Stimulated activated CD4-positive, alpha-beta T cell treated with anti-CD3 and anti-CD28 coated beads, Interleukin-2, amount 100 ng/mL, for 48 hours (primary cell): ENCODE measurements at places on chromosomes 4 and X.

GRCh38 chrX:120769576-120770341 is 105.9 kb downstream of the CT47B1 start:
- DNase-seq = no peak

DNA sequence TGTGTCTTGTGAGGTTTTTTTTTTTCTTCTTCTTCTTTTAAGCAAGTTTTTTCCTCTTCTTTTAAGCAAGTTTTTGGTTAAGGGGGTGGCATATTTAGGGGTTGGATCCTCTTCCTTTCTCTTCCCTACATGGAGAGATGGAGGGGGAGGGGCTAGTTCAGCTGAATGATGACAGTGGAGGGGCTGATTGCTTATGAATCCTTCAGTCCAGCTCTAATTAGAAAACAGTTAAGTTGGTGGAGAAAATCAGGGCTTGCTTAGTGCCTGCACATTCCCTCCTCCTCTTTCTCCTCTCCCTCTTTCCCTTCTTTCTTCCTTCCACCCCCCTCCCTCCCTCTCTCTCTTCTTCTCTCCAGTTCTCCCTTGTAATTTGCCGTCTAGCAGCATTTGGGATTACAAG is 4.4 kb upstream of the HAND2 start:
- DNase-seq = no peak

DNA sequence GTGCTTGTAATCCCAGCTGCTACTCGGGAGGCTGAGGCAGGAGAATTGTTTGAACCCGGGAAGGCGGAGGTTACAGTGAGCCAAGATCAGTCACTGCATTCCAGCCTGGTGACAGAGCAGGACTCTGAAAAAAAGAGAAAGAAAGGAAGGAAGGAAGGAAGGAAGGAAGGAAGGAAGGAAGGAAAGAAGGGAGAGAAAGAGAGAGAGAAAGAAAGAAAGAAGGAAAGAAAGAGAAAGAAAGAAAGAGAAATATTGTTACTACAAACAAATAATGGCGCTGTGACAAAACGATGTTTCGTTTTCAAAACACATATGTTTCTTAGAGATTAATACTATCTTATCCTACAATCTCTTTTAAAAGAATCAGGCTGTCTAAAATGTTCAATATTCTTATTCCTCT is 42.1 kb upstream of the CCDC160 start:
- DNase-seq = no peak

DNA sequence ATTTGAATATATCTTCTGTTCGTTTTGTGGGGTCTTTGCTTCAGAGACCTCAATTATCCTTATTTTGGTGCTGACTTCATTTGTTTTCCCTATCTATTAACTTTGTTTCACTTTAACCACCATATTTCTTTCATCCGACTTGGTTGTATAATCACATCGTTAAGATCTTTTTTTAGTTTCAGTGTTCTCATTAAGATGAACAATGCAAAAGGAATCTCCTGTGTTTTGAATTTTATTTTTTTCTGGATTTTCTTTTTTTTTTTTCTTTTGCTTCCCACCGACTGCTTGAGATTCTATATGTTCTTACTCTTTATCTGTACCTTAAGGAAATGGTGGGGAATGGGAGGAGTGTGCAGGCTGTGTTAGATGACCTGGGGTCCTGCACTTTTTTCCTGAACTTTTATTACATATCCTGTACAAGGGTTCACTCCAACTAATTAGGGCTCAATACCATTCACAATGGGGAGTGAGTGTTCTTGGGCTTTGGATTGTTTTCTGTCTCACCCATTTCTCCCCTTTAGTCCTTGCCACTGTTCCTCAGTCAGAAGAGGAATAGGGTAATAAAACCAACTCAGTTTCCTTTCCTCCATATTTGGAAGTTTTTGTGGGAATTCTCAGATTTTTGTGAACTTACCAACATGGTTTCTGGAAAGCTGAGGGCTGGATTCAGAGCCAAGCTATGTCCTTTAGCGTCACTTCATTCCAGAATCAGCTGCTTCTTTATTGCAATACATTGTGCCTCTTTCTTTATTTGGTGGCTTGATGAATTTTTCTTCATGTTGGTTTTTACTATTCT is 43.2 kb upstream of the BMPR1B start:
- no peak for DNase-seq

DNA sequence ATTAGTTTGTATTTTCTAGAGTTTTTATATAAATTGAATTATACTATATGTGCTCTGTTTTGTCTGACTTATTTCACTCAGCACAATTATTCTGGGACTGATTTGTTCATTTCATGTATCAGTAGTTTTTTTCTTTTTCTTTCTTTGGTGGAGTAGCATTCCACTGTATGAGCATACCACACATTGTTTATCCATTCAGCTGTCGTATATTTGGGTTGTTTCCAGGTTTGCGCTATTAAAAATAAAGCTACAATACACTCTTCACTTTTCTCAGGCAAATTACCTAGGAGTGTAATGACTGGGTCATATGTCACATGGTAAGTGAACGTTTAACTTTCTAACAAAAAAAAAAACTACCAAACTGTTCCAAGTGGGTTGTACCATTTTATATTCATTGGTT is 9.6 kb upstream of the OTUD4 start:
- no peak for DNase-seq

- no peak for DNase-seq
Measured at GRCh38 chrX:41862562-41863184, 60.7 kb downstream of the CASK start.

DNA sequence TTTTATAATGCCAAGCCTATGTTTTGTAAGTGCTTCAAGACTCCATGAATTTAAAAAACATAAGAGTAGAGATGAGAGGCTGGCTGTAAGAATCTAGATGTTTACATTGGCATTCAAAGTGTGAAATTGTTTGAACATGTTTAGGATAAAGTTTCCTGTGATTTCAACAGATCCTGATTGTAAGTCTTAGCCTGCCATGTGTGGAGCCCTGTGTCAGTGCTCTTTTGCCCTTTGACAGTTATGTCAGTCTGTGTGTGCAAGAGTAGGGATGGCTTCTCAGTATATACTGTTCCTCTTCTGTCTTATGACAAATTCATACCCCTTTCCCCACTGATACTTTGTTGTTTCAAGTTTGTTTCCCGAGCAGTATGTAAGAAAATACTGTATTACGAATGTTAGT is 68.2 kb downstream of the USP9X start:
- no peak for DNase-seq

- no peak for DNase-seq
Measured at GRCh38 chr4:54017974-54018373, 46.4 kb downstream of the CHIC2 start.

GRCh38 chr4:40990236-40990898 is 224.0 kb downstream of the APBB2 start:
- no peak for DNase-seq

GRCh38 chr4:123163501-123163900 is 233.1 kb upstream of the SPRY1 start:
- no peak for DNase-seq

GRCh38 chrX:6372981-6373380 is 144.3 kb upstream of the NLGN4X start:
- no peak for DNase-seq

- no peak for DNase-seq
Measured at GRCh38 chr4:143021384-143021783, 163.3 kb upstream of the USP38 start.

GRCh38 chr4:153592064-153592463 is 92.0 kb upstream of the TLR2 start:
- DNase-seq = no peak

DNA sequence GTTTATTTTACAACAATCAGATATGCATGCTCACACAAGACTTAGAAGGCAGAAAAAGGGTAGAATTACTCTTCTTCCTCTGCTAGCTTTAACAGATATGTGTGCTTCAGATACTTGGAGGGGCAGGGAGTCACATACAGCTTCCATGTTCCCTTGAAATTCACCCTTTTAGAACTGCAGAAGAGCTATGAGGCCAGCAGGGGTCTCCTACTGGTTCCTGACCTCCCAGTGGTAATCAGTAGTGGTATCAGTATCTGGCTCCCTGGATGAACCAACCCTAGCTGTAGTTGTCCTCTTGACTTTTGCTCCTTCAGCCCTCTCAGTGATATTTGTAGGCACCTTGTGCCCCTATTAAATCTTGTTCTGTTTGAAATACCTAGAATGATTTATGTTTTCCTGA is 81.5 kb downstream of the RCHY1 start:
- DNase-seq = no peak

DNA sequence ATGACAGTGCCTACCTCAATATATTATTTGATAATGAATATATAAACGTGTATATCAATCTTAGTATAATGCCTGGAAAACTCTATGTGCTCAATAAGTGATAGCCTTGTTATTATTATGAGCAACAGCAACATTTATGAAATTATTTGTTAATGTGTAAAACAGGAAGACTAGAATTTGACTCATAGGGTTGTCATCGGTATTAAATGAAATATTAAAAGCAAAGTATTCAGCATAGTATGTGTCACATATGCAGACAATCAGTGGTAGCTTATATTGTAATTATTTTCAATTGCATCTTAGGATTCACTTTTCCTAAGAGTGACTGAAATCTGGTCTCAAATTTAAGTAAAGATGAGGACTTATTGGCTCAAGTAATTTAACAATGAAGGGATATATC is 24.6 kb downstream of the SPANXD start:
- no peak for DNase-seq

GRCh38 chr4:113179091-113179490 is 129.6 kb downstream of the ANK2 start:
- no peak for DNase-seq

DNA sequence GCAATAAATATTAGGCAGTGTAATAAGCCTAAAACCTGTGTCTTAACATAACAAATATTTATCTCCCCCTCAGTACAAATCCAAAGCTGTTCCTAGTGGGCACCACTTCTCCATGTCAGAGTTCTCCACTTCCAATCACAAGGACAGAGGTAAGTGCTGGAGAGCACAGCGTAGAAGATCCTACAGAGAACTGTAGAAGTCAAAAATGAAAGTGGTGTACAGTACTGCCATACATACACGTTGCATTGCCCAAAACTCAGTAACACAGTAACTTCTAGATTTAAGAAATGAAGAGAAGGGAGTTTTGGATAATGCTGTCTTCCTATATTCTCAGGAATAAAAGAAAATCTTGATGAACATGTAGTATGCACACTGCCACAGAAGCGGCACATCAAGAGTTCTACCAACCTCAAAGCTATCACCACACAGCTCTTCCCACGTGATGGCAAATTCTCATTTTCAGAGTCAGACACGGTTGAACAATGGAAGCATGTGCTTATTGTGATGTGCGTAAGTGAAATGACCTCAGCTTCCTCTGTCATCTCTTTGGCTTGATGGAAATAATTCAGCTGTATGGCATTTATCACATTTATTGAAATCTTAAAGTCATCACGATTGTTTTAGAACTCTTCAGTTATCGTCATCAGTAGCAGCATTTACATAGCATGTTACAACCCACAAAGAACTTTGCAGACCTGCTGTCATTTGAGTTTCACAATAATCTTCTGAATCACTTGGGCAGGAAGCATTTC is 27.1 kb upstream of the SPANXN4 start:
- no peak for DNase-seq

DNA sequence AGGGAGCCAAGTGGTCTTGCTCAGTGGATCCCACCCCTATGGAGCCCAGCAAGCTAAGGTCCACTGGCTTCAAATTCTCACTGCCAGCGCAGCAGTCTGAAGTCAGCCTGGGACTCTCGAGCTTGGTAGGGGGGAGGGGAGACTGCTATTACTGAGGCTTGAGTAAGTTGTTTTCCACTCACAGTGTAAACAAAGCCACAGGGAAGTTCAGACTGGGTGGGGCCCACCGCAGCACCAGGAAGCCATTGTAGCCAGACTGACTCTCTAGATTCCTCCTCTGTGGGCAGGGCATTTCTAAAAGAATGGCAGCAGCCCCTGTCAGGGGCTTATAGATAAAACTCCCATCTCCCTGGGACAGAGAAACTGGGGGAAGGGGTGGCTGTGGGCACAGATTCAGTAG is 721.0 kb upstream of the NDST4 start:
- DNase-seq = no peak

DNA sequence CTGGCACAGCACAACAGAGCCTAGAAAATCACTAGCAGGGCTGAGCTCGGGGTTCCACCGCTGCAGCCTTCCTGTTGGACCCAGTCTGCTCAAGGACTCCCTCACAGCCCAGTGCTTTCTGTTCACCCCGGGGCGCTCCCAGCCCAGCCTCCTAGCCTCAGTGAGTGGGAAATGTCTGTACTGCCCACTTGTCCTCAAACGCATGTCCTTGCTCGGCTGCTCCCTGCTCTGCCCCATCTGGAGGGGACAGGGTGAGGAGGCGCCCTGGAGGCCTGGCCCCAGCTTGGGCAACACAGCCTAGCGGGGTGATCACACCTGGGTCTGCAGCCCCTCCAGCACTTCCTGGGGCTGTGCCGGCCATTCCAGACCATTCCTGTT is 11.9 kb upstream of the CCNQ start:
- DNase-seq = no peak

DNA sequence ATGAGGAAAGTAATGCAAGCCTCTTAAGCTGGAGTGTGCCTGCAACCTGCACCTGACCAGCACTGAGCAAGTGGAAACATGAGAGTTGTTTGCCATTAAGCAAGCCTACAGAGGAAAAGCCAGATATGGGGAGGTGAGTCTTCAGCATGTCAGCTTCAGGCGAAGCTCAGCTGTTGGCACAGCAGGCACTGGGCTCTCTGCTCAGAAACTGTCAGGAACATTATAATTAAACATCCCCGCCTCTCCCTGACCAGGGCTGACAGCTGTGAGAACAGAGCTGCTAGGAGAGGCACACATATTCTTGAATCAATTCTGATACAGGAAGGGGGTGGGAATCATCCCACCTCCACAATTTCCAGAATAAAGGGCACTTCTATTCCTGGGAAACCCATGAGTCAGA is 19.0 kb upstream of the DCX start:
- no peak for DNase-seq

- no peak for DNase-seq
Measured at GRCh38 chr4:161952382-161952781, 211.4 kb downstream of the FSTL5 start.
